PC-3 (cell line): ENCODE measurements at places on chromosomes 1 and 21. TPM values are rescaled to one million over a fixed set of nuclear protein-coding genes. Genes with fewer than 3 reads are reported as not detected.

DNA sequence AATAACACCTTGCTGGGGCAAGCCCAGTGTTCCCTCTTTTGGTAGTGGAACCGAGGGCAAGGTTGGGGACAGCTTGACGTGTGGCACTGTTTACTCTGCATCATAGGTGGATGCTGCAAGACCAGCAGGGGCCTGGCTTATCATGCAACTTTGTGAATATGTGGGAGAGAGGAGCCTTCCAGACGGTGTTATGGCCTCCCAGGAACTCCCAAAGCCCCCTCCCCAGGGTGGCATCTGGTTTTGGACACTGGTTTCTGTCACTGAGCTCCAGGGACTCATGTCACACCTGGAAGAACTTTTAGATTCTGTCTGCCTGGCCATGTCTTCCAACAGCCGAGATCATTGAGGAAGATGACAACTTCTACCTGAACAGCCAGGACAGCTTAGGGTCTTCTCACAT is 1.4 kb upstream of the TLR5 start:
- no peak for DNase-seq
- peaks cover 11% of the 10 kb centered on the region for H3K4me1 ChIP-seq
- no peaks in the 10 kb centered on the region for H3K36me3 ChIP-seq

The SKI gene
- total RNA-seq: 28.3 and 61.7 TPM in 2 replicates

DNA sequence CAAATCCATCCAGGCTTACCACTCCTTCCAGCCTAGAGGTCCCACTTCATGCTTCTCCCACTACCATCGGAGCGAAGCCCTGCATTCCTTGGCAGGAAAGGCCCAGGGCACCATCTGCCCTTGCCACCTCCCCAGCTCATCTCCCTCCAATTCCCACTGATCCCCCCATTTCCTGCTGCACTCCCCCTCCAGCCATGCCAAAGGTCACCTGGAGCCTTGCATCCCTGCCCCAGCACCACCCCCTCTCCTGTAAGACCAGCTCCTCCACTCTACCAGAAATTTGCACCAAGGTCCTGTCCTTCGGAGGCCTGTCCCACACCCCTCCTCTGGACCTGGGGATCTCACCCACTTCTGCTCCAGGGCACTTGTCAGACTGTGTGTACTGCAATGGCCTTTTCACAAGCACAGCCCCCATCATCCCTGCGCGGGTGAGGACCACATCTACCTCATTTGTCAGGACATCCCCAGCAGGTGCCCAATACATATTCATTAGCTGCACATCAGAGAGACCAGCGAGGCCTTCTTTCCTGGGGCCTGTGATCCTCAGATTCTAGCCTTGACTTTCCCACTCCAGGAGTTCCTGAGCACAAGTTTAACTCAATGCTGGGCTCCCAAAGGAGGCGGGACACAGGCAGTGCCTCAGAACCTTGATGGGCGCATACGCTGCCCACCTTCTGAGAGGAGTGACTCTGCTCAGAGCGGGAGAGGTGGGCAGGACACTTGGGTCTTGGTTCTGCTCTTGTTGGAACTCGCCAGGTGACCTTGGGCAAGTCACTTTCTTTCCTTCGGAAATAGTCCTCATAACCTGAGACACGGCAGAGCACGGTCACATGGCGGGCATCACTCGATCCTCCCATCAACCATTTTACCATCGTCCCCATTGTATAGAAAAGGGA is 49.9 kb upstream of the EDN2 start:
- no peak overlapping the region for H3K4me3 ChIP-seq
- no peak overlapping the region for H3K27ac ChIP-seq
- DNase-seq: no peak
- no peaks in the 10 kb centered on the region for H3K27me3 ChIP-seq
- H3K36me3 ChIP-seq: no peaks in the 10 kb centered on the region
- no peaks in the 10 kb centered on the region for H3K4me1 ChIP-seq

DNA sequence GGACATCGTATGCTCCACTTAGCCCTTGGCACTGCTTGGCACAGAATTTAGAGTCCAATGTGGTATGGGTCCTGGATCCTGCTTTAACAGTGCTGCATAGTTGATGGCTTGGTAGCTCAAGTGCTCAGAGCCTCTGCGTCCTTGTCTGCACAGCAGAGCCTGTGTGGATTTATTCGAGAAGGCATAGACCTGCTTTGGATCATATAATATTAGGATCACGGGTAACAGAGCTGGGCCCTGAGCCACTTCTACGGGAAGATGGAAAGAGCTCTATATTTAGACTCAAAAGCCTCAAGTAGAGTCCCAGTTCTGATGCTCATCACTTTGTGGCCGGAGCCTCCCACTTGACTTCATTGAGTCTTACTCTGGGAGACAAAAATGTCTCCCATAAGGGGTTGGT is 164.4 kb upstream of the EDN2 start:
- H3K4me3 ChIP-seq: no peak overlapping the region
- H3K4me1 ChIP-seq: no peaks in the 10 kb centered on the region
- H3K27ac ChIP-seq: no peak overlapping the region
- no peak for DNase-seq
- H3K27me3 ChIP-seq: no peaks in the 10 kb centered on the region

GRCh38 chr1:109133002-109133706 is 19.2 kb downstream of the ELAPOR1 start:
- H3K36me3 ChIP-seq: no peaks in the 10 kb centered on the region

GRCh38 chr1:112697781-112698201 is 9.1 kb downstream of the RHOC start:
- H3K4me1 ChIP-seq: peaks cover 40% of the 10 kb centered on the region
- peaks cover 11% of the 10 kb centered on the region; the same call in 1 of the 2 replicates for H3K36me3 ChIP-seq
- H3K27ac ChIP-seq: no peak overlapping the region
- DNase-seq: no peak
- H3K27me3 ChIP-seq: no peaks in the 10 kb centered on the region

DNA sequence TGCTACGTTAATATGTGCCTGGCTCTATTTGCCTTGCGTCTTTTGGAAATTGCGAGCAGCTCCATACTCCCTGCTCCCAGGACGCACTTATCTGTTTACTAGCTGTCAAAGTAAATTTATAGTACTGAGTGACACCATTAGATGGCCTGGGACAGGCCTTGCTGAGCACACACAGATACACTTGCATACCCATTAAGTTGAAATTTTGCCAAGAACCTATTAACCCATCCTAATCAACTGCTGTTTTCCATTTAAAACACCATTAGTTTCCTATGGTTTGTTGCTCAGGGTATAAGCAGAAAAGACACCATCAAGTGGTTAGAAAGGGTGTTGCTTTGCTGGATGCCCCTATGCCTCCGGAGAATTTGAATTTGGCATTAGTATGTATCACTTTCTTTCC is 187.3 kb downstream of the SLC44A5 start:
- H3K36me3 ChIP-seq: no peaks in the 10 kb centered on the region
- no peak overlapping the region for H3K4me3 ChIP-seq
- peak; percentile 3 for DNase-seq
- no peaks in the 10 kb centered on the region for H3K4me1 ChIP-seq
- H3K27ac ChIP-seq: no peak overlapping the region

The ATP6V1G3 gene
- total RNA-seq: not detected in 2 replicates

The ZNF695 gene
- total RNA-seq: 14.7 and 15.8 TPM in 2 replicates

GRCh38 chr1:180815188-180815587 is 97.5 kb upstream of the KIAA1614 start:
- H3K27ac ChIP-seq: no peak overlapping the region
- H3K27me3 ChIP-seq: no peaks in the 10 kb centered on the region
- no peaks in the 10 kb centered on the region for H3K4me1 ChIP-seq
- DNase-seq: no peak
- no peak overlapping the region for H3K4me3 ChIP-seq
- no peaks in the 10 kb centered on the region for H3K36me3 ChIP-seq

The GPR25 gene
- total RNA-seq: not detected in 2 replicates

DNA sequence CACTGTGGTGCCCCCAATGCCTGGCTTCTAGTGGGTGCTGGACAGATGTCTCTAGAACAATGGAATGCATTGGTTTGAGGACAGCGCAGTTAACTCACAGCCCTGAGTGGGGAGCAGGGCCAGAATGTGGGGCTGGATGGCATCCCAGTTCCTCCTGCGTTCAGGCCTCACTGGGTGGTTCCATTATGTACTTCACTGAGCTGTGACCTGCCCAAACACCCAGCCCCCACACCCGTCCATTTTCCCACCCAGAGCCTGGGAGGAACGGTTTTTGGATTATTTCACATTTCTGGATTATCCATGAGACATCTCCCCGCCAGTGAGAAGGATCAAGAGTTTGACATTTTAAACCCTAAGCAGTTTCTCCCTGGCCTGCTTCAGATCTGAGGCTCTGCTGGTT is 55.3 kb upstream of the WASF2 start:
- H3K27ac ChIP-seq: peak overlapping the region; percentile 100
- H3K4me1 ChIP-seq: peaks cover 45% of the 10 kb centered on the region
- H3K4me3 ChIP-seq: no peak overlapping the region
- H3K27me3 ChIP-seq: no peaks in the 10 kb centered on the region

The ELF3 gene
- total RNA-seq: 399 and 460 TPM in 2 replicates

DNA sequence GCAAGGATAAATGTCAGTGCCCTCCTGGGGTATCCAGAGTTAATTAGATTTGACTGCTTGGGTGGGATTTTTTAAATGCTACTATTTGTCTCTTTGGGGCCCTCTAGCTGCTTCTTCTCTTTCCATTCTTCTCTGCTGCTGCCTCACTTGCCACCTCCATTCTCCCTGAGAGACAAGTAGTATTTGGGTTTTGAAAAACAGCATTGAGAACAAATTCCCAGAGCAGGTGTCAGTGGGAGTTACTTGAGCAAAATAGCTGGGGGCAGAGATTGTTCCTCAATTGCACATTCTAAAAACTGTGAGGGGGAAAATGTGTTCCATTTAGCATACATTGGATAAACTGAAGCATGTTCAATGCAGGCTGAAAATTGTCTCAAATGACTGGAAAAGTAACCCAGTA is 286.5 kb downstream of the CACNA1E start:
- no peak overlapping the region for H3K27ac ChIP-seq
- H3K4me3 ChIP-seq: no peak overlapping the region
- no peaks in the 10 kb centered on the region for H3K27me3 ChIP-seq
- no peaks in the 10 kb centered on the region for H3K36me3 ChIP-seq
- H3K4me1 ChIP-seq: no peaks in the 10 kb centered on the region
